ENCODE measurements at places on chromosomes 1 and 21.
A peak's percentile ranks its signal among the peaks of the same experiment; 100 is the strongest.

DNA sequence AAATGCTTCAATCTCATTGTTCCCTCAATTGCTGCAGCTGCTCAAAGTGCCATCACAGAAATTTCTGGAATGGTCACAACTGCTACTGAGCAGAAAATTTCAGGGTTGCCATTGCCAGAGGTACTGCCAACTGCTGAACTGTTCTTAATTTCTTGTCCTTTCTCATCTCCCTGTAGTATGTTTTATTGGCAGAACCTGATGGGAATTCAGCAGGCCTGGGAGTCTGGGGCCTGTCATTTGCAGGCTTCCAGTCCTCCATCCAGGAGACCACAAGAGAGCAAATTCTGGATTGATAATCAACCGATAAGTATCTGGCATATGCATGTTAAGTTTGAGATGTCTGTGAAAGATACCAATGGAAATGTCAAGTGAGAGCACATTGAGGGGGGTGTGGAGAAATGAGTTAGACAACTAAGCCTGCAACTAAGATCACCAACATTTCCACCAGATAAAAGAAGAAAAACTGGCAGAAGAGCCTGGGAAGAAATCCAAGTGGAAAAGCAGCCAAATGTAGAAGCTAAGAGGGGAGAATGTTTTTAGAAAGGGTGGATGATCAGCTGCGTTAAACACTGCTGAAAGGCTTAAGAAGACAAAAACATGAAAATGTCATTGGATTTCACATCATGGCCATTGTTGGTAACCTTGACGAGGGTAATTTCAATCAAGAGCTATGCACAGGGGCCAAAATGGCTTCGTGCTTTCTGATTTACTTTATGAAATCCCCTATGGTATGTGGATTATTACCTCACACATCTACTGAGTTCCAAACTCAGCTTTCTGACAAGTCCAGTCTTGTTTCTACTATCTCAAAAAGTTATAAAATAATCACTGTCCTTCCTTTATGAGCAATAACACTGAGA lies 648.1 kb downstream of the PLPP3 start:
- no peak for DNase-seq

DNA sequence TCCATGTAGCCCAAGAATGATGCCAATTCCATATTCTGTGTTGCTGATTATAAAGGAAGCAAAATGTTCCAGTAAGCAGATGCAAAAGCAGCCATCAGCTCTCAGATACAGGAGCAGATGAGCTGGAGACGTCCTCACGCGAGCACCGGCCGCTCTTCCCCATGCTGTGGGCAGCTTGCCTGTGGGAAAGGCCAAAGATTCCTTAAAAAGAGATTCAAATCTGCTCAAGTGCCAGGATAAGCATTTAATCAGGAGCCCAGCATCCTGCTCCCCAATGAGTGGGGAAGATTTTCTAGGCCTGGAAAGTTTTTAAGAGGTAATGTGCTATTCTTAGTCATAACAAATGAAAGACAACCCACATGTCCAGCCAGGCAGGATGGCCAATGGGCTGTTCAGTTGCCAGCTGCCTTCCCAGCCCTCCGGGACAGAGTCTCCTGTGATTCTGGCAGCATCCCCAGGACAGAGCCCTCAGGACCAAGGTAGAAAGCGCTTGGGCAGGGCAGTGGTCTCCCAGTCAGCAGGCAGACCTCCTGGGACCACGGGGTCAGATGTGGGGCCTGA lies 108.2 kb upstream of the TMPRSS2 start:
- no peak for DNase-seq

- no peak for DNase-seq
Measured at GRCh38 chr1:57278558-57278957, 145.3 kb downstream of the DAB1 start.

DNA sequence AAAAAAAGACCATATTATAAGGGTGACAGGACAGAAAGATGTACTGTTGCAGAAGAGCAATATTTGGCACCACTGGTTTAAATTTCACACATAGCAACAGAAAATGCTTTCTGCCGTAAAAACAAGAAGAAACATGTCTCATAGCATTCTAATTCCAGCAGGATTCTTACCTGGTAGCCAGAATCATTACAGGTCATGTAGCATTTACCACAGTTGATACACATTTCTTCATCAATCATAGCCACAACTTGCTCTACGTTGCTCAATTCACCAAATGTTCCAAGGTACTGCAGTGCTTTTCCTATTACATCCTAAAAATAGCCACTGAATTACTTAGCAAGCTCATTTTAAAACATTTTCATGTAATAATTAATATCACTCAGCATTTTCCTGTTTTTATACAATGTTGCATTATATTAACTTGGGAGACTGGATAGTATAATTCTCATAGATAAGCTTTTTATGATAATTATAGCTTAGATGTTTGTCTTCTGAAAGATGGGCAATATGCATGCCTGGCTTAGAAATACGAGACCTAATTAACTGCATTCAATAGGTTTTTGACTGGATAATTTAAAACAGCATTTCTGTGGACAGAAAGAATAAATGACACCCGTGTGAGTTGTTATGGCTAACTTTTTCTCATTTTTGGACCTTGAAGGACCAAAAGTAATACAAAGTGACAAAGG lies 360.7 kb downstream of the PTBP2 start:
- DNase-seq, result no peak

DNA sequence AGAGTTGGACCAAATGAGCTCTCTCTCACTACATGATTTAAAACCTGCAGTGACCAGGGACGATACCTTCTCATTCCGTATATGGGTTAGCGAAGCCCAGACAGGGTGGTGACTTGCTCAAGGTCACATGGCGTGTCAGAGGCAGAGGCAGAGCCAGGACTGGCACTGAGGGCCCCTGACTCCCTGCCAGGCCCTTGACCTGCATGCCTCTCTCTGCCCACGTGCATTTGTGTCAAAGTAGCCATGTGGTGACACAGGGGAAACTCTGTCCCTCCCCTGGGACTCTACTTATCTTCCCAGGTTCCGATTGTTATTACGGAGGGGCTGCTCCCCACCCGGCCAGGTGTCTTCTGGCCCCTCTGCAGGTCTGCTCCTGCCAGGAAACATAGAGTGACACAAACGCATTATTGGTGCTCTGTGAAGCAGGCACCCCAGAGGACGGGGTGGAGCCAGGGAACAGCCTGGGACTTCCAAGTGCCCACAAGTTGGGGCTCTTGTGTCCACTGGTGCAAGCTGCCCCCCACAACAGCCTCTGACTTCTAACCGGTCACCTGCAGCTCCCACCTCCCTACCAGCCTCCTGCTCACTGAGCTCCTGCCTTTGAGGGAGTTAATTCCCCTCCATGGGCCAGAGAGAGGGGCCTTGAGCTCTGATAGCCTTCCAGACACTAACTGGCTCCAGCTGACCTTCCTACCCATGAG lies 7.3 kb upstream of the TINAGL1 start:
- DNase-seq, result no peak

DNA sequence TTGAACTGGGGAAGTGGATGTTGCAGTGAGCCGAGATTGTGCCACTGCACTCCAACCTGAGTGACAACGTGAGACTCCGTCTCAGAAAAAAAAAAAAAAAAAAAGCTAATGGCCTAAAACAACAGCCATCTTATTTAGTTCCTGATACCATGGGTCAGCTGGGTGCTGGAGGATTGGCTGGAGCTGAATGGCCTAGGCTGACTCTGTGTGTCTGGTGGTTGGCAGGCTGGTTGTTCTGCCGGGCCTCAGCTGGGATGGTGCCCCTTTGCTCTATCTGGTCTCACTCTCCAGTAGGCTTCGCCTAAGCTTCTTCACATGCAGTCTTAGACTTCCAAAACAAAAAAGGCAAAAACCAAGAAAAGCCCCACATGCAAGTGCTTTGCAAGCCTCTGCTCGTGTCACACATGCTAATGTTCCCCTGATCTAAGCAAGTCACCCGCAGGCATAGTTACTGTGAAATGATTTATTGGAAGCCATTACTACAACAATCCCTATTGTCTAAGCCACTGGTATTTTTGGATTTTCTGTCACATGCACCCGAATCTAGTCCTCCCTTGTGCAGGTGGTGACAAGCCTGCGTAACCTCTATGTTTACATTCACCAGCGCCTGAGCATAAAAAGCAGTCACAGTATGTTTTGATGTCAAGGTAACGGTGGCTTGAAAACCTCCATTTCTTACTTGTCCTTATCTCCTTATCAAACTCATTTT lies 39.6 kb upstream of the KANK4 start:
- no peak for DNase-seq

DNA sequence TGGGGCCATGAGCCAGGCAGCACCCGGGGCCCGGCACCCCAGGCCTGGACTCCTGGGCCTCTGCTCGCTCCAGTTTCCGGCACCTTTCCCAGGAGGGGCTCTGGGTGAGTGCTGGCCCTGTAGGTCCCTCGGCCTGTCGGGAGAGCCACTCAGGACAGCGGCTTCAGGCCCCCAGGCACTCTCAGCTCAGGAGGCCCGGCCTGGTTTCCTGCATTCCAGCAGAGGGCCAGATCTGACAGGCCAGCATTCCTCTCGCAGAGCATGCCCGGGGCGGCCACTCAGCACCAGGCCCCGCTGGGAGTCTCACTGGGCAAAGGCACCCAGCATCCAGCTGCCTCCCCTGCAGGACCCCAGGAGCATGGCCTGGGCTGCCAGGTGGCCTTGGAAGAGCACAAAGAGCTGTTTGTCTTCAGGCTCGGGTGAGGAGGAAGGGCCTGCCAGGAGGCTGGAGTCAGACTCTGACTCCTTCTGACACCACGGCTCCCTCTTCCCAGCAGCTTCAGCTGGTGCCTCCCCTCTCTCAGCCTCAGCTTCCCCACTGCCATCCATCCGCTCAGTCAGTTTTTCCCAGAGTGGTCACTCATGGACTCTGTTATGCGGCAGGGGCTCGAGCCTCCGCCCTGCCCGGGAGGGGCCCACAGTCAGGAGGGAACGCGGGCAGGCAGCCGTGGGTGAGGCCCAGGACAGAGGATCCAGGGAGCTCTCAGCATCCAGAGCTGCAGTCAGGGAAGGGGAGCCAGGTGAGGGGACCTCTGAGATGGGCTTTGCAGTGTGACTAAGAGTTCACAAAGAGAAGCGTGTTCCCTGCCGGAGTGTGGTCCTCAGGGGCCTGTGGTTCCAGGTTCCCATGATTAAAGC lies 51.7 kb downstream of the WNT9A start:
- no peak for DNase-seq

DNA sequence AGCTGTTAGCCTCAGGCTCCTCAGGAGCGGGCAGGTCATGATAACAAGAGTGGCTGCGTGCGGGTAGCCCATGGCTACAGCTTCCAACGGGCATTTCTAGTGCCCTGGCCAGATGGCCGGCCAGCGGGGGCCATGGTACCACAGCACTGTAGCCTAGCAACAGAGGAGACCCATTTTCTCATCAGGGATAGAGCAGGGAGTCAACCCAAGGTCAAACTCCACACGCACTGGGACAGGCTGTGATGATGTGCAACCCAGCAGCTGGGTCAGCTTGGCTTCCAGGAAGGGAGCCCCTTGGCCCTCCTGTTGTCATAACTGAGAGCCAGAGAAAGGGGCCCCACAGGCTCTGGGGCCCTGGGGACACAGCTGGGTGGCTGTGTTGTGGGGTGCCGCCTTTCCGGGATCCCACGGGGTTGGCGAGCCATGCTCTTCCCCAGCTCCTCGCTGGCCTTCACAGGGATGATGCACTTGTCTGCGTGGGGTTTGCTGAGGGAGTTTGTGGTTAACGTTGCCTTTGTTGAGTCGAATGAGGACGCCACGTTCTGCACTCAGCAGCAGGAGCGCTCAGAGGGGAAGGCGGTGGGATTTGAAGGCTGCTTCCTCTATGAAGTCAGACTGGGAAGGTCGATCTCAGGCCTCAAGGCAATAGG lies 46.3 kb downstream of the COL18A1 start:
- DNase-seq, result no peak

DNA sequence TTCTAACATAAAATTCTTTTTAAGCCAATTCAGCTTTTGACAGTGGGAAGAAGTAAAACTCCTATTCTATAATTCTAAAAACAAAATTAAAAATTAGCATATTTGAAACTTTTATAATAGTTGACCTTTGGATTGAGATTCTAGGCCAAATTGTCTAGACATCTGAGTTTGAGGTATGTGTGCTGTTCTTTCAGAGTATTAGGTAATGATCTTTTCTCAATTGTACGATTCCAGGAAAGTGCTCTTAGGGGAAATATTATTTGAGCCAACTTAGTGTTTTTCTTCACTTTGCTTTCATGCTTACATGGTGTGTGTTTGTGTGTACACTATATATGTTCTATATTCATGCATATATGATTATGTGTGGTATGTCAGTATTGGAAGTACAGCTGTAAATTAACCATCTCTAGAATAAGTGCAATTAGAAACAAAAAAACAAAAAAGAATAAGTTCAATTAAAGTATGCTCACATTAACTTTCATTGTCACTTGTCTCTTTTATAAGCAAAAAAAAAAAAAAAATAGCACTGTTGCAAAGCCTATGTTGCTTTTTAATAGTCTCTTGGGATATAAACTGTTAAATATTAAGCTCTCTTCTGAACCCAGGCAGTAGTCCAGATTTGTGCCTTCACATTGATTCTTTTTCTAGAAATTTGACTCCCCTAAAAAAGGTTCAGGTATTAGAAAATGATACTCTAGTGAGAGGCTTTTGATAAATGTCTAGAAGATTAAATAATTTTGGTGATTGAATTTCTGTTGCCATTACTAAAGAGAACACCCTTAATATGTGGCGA lies 132.2 kb downstream of the ATP5PO start:
- DNase-seq, result no peak

DNA sequence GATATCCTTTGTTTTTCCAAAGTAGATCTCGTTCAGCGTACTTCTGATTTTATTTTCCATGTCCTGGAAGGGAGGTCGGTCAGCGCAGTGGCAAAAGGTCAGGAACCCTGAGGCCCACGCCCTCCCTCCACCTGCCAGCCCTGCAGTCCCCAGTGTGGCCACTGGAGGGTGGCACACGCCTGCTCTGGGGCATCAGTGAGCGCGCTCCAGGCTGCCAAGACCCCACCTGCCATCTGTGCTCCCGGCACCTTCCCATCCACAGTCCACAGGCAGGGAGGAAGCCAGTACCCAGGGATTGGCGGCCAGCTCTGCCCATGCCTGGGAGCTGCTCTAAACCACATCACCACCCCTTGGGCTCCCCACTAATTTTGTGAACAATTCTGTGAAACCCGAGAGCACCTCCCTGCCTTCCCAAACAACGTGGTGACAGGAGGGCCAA lies 32.3 kb downstream of the SLC66A1 start:
- peak; percentile 37 for DNase-seq

DNA sequence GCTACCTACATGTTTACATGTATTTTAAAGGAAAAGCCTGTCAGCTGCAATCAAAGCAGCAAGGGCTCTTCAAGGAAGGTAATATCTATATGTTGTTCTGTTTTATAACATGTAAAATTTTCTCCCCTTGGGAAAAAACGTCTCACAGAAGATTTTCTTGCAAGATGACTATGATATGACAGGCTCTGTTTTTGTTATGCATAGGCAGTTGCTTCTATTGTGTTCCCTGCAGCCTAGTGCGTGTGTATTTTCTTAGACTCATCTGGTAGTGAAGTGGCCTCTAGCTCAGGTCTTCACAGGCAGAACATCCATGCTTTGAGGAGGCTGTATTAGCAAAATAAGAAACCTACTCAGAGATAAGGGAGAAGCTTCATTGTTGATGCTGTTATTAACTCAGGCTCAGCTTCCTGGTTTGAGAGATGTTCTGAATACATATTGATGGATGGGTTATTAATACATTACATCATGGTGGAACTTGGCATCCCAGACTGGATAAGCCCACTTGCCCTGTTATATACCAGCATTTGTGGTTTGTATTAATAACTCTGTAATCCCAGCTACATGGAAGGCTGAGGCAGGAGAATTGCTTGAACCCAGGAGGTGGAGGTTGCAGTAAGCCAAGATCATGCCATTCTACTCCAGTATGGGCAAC lies 35.8 kb downstream of the LAMC1 start:
- DNase-seq, result no peak

- no peak for DNase-seq
Measured at GRCh38 chr1:72431810-72432209, 149.5 kb upstream of the NEGR1 start.

Data from NB4 (cell line).